Dermis blood vessel endothelial cell (primary cell): ENCODE measurements at places on chromosomes 16 and 17. TPM values are rescaled to one million over a fixed set of nuclear protein-coding genes. Genes with fewer than 3 reads are reported as not detected.

Gene IRX3
- total RNA-seq: 0.88 and 1.0 TPM in 2 replicates

Gene WFDC1
- not detected in 2 replicates for total RNA-seq

Gene NDE1
- 44.4 and 80.1 TPM in 2 replicates for total RNA-seq

Gene TMEM88
- total RNA-seq: 50.9 and 111 TPM in 2 replicates

Gene SOCS7
- total RNA-seq: 7.0 and 8.3 TPM in 2 replicates

Gene PPP1R27
- not detected in 2 replicates for total RNA-seq

Gene C16orf92
- total RNA-seq: not detected in 2 replicates

Gene TP53TG3C
- total RNA-seq: not detected in 2 replicates

Gene KRTAP9-1
- not detected in 2 replicates for total RNA-seq

DNA sequence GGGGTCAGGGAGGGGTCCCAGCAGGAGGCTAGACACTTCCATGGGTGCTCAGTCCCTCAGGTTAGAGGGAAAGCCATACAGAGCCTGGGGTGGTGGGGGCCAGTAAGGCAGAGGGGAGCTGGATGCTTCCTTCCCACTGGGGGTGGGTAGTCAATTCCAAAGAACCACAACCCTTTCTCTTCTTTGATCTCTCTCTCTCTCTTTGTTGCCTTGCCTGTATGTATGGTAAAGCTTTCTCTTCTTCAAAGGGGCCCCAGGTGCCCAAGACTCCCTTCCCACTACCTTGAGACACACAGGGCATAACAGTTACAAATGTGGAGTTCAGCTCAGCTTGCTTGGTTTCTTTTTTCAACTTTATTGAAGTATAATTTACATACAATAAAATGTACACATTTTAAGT lies 30.5 kb upstream of the C1QL1 start:
- DNase-seq: no peak

GRCh38 chr16:48235556-48236136 lies 8.5 kb upstream of the LONP2 start:
- DNase-seq: peak; percentile 58

DNA sequence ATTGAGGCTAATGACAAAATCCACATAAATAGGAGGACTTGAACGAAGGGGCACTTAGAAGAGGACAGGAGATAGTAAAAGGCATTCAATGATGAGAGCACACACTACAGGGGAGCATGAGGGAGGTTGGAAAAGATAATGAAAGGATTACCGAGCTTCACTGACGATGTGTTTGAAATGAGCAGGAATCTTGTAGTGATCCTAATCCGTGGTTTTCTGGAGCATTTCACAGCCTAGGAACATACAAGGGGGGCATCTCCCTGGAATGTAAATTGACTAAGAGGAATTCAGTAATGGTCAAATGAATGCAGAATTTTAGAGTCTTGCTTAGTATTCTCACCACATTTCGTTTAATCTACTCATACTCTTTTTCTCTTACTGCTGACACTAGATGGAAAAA lies 5.2 kb downstream of the ATMIN start:
- no peak for DNase-seq

- DNase-seq: no peak
Observed at GRCh38 chr17:78534492-78535272, 42.5 kb downstream of the DNAH17 start.

DNA sequence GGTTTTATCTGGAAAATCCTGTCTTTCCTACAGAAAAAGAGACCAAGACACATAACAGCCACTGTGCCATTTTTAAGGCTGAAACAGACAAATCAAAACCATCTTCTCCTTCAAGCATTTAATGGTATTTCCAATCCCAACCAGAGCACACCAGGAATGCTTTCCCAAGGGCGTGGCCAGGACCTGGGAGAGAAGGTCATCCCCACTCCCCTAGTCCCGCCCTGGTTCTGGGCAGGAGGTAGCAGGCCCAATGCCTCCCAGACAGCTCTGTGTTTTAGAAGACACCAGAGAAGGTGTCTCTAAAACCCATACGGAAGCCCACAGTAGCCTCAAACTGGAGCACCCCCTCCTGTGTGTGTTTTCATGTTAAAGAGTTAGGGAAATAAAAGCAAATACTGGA lies 214.4 kb downstream of the ZFHX3 start:
- no peak for DNase-seq

DNA sequence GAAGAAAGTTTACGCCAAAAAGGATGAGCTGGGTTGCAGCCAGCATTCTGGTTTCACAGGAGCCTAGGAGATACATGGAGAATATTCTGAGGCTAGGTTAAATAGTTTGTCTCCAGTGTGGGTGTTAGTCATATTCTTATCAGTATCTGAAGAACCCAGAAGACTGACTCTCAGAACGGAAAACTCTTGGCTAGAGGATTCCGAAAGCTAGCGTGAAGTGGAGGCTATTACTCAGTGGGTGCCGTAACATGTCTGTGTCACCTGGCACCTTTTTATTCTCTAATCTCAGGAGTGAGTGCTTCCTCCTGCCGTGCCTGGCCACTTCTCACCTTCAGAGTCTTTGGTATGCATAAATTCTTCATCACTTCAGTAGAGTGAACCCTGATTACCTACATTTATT lies 199.5 kb downstream of the WWOX start:
- no peak for DNase-seq

- peak; percentile 48 for DNase-seq
Observed at GRCh38 chr16:4010225-4011158, 105.8 kb downstream of the ADCY9 start.

DNA sequence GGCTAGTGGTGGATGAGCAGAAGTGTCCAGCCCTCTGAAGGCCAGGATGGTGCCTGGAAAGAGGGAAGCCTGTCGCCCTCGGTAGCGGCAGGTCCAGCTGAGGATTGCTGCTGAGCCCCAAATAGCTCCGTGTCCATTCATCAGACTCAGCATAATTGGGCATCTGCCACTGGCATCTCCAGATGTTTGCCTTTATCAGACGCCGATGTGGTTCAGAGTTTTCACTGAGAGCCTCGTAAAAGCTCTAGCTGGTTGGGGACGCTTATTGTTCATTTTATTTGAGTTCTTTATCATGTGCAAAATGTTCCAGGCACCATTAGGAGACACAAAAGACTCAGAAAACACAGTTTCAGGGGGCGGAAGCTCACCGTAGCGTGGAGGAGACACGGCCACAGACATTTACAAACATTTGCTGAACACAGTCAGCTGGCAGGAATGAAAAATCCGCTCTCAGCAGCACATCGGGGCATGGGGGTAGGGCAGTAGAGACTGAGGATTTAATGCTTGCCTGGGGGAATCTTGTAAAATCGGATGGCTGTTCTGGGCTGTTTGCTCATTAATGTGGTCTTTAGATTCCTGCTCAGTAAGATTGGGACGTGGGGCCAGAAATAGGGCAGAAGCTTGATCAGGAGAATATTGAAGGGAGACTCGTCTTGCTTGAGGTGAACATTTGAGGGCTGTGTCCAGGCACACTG lies 41.7 kb downstream of the SMPD3 start:
- no peak for DNase-seq

DNA sequence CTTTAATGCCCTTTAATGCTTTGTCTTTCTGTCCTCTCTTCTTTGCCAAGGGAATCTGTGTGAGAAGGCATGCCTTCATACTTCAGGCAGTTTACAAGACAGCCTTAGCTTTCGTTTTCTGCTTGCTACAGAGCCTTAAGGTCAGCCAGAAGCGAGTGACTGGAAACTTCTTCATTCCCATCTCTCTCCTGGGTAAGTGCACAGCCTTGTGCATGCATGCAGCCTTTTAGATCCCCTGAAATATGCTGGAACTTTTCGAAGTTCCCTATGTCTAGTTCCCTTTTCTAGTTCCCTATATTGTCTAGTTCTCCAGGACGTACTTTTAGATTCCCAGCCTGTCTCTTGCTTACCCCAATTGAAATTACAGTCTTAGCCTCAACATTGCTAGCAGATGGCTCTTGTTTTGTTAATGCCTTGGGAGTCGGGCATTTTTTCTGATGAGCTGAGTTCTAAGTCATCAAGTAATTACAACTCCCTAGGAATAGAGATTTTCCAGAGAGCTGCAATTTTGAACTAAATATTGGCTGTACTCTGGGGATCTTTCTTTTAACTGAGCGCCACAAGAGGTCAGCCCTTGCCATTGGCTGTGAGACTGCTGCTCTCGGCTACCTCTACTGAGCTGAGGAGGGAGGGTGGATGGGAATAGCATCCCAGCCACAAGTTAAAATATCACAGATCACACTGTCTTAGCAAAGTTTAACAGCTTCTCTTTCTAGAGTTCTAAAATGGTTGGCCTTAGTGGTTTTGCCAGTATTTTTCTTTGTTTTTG lies 22.7 kb upstream of the PPM1D start:
- DNase-seq: peak; percentile 56

- no peak for DNase-seq
Observed at GRCh38 chr16:66846831-66847230, 2.6 kb downstream of the CA7 start.

DNA sequence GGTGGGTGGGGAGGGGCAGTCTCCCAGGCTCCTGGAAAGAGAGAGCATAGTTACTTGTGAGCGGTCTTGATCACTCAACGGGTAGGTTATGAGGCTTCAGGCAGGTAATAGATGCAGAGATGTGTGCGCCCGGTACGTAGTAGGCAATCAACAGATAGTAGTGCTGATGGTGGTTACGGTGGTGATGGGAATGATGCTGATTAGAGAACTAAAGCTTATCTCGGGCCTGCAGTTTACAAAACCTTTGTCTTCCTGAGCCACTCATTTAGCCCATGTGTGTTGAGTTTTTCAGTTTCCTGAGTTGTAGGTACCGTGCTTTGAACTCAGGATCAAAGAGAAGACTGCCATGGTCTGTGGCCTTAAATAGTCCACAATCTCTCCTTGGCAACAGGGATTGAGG lies 401.0 kb downstream of the SNX29 start:
- DNase-seq: no peak

- DNase-seq: peak; percentile 74
Observed at GRCh38 chr17:31533546-31534155, 142.2 kb downstream of the RAB11FIP4 start.

DNA sequence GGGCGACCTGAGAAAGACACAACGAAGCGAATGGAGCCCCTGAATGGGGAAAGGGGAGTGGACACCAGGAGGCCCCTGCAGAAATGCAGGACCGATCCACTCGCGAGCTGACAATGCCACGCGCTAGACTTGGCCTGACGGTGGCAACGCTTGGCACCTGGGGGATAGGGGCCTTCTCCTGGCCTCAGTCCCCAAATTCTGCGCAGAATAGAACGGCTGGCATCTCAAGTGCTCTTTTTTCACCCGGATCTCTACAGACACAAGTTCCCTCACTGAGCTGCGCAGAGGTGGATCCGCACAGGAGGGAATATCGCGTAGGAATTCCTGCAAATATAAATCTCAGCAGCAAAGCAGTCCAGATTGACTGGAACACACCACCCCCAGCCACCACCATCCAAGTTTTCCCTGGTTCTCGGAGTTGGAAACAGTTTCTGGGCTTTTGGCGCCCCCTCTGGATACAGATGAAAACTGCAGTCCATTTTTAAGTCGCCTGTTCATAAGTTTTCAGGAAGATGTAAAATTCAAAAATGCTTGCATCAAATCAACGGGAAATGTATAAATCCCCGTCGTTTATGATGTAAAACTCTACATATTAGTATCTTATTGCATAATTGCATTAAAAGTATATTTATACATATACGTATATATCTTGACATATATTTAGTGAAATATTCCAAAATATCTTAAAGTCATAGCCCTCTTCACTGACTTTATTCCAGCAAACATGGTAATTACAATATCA lies 2.3 kb upstream of the SOX9 start:
- peak; percentile 69 for DNase-seq

DNA sequence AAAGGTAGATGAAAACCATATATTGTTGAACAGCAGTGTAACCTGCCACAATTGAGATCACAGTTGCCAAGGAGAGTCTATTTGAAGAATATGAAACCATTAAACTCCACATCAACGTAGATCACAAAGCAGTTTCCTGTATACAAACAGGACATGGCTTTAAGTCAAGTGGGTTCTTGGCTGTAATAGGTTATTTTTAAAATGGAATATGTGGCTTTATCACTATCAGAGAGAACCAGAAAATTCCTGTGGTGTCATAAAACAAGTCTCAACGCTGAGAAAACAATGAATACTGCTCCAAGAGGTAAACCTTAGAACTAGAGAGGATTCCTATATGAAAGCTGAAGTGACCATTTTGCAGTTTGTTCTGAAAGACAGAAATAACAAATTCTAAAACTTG lies 999.7 kb downstream of the CDH11 start:
- no peak for DNase-seq

DNA sequence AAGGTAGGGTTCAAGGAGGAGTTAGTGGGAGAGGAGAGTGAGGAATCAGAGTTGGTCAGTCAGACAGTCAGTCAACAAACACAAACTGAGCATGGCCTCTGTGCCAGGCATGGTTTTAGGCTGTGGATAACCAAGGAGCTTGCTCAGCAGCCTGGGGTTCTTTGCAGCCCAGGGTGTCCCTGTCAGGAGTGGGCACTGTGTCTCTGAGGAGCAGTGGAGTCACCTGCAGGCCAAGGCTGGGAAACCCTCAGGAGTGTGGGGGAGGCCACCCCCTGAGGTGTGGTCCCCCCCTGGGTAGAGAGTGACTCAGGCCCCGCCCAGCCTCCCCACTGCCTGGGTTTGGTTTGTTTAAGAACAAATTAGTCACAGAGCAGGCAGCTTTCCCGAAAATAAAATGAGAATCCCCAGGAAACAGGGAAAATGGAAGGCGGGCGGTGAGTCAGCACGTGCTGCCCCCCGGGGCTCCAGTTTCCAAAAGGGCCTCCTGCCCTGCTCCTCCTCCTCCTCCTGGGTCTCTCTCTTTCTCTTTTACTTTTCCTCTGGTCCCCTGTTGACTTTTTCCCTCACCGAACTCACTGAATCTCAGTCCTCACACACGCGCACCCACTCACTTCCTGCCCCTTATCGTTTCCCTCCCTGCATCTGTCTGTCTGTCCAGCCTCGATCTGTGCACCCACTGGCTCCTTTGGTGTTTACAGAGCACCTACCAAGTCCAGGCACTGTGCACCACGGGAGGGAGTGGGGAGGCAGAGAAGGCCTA lies 44.3 kb downstream of the SOCS3 start:
- DNase-seq: peak; percentile 66

- no peak for DNase-seq
Observed at GRCh38 chr16:62665269-62665668, 629.0 kb upstream of the CDH8 start.

GRCh38 chr17:63542942-63543821 lies 7.1 kb upstream of the DCAF7 start:
- no peak for DNase-seq

DNA sequence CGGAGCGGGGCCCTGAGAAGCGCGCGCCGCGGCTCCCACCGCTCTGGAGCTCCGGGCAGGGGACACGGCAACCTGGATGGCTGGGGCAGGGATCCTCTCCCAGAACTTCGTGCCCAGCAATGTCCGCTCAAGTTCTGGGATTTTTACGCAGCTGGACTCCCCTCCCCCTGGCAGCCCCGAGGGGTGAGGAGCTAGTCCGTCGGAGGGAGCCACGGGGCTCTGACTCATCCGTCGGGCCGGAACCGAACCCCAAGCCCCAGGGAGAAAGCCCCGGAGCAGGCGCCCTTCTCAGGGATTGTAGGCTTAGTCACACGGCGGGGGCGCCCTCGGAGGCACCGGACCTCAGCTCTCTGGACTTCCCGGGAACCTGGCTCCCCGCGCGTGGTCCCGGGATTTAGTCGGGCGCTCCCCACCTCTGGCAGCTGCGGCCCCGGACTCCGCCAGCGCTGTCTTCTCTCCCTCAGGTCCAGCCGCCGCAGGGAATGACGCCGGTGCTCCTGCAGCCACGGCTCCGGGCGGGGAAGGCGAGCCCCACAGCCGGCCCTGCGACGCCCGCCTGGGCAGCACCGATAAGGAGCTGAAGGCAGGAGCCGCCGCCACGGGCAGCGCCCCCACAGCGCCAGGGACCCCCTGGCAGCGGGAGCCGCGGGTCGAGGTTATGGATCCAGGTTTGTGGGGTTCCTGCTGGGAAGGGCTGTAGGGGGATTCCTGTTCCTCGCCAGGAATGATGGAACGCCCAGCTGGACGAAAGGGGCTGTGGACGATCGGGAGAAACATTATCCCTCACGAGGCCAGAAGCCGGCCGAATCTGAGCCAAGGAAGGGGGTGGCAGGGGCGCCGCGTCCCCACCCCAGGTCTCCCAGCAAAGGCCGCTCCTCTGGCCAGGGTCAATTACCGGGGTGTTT lies 830 bp downstream of the SPHK1 start:
- DNase-seq: peak; percentile 71
